ENCODE measurements at places on chromosomes 1 and 21. TPM values are rescaled to one million over a fixed set of nuclear protein-coding genes. Genes with fewer than 3 reads are reported as not detected.
A peak's percentile ranks its signal among the peaks of the same experiment; 100 is the strongest.

The SDC3 gene
- polyA plus RNA-seq = 13.7 TPM

The S100A6 gene
- 1,280 TPM for polyA plus RNA-seq

The ADAMTS4 gene
- 1.0 TPM for polyA plus RNA-seq

The SPRR2D gene
- not detected for polyA plus RNA-seq

The SH2D5 gene
- 3.6 TPM for polyA plus RNA-seq

The GRIK3 gene
- not detected for polyA plus RNA-seq

The ANGPTL3 gene
- polyA plus RNA-seq = not detected

The ARHGEF16 gene
- 0.21 TPM for polyA plus RNA-seq

The LINGO4 gene
- polyA plus RNA-seq = not detected

The RSPH1 gene
- 0.05 TPM for polyA plus RNA-seq

The KCNJ9 gene
- not detected for polyA plus RNA-seq

GRCh38 chr1:205983925-205984725 is 19.1 kb downstream of the RAB7B start:
- no peaks in the 10 kb centered on the region for H3K36me3 ChIP-seq
- no peak overlapping the region for H3K27ac ChIP-seq
- H3K27me3 ChIP-seq = no peaks in the 10 kb centered on the region
- DNase-seq = peak; percentile 62
- H3K4me1 ChIP-seq = no peaks in the 10 kb centered on the region
- no peak overlapping the region for H3K4me3 ChIP-seq

DNA sequence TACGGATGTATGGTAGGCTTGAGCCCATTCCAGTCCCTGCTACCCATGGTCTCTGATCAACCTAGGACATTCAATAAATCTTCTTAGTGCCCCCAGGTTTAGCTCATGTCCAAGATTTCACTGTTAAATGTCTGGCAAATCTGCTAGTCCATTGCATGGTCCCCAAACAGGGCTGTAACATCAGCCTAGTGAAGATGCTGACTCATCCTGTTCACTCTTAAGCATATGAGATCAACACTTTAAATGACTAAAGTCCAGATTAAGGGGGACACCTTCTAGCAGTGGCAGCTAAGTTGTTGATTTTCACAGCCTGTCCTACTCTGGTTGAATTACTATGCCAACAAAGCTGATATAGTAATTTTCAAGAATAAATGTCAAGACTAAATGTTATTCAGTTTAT is 46.5 kb upstream of the NUF2 start:
- no peaks in the 10 kb centered on the region for H3K27me3 ChIP-seq
- no peaks in the 10 kb centered on the region for H3K36me3 ChIP-seq
- peak; percentile 44 for DNase-seq
- no peak overlapping the region for H3K4me3 ChIP-seq
- no peaks in the 10 kb centered on the region for H3K4me1 ChIP-seq

DNA sequence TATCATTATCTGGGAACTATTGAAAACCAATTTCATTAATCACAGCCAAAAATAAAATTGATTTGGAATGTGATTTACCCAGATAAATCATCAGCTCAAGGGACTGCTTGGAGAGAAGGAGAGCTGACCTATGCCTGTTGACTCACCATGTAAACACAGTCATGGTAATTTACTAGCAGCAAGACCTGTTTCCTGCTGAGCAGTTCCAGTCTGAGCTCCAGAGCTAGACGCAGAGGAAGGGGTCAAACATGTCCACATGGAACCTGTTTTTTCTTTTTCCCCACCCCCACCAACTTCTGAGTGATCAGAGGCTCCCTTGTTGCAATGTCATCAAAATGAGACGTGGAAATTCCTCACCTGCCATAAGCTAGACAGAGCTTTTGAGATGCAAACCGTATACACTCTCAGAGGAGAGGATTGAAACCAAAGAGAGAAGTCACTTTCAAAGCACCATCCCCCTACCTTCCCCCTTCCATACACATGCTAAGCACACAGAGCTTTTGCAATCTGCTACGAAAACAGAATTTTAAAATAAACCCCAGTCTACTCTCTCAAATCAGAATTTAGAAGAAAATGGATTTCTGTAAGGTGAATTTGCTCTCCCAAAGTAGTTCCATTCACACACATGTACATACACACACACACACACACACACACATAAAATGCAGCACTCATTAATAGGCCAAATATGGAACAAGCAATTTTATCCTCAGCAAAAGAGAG is 55.9 kb upstream of the PTGFRN start:
- DNase-seq = peak; percentile 63
- H3K4me3 ChIP-seq = no peak overlapping the region
- H3K27me3 ChIP-seq = no peaks in the 10 kb centered on the region
- H3K27ac ChIP-seq = no peak overlapping the region
- peaks cover 5% of the 10 kb centered on the region for H3K4me1 ChIP-seq

DNA sequence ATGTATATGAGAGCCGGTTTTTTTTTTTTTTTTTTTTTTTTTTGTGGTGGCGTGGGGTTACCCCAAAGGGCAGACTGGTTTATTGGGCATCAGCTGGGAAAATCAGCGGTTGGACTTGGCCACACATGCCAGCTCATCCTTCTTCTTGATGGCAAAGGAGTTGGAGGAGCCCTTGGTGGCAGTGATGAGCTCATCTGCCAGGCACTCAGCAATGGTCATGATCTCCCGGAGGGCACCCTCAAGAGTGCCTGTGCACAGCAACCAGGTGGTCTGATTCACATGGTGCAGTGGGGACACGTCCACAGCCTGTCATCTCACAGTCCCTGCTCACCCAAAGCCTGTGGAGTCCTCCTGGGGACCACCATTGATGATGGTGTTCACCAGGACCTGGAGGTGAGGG is 62.0 kb downstream of the MRPS6 start:
- peaks cover 5% of the 10 kb centered on the region for H3K36me3 ChIP-seq
- H3K27me3 ChIP-seq = no peaks in the 10 kb centered on the region
- no peak for DNase-seq
- no peak overlapping the region for H3K4me3 ChIP-seq

- H3K4me1 ChIP-seq = peaks cover 8% of the 10 kb centered on the region
- H3K27me3 ChIP-seq = no peaks in the 10 kb centered on the region
- DNase-seq = no peak
- H3K4me3 ChIP-seq = no peak overlapping the region
- no peaks in the 10 kb centered on the region for H3K36me3 ChIP-seq
- no peak overlapping the region for H3K27ac ChIP-seq
Measured at GRCh38 chr1:67773462-67773861, 59.8 kb downstream of the GNG12 start.

GRCh38 chr1:65963156-65963888 is 170.6 kb downstream of the PDE4B start:
- H3K4me1 ChIP-seq = no peaks in the 10 kb centered on the region
- no peak for DNase-seq
- no peaks in the 10 kb centered on the region for H3K27me3 ChIP-seq
- H3K36me3 ChIP-seq = no peaks in the 10 kb centered on the region

DNA sequence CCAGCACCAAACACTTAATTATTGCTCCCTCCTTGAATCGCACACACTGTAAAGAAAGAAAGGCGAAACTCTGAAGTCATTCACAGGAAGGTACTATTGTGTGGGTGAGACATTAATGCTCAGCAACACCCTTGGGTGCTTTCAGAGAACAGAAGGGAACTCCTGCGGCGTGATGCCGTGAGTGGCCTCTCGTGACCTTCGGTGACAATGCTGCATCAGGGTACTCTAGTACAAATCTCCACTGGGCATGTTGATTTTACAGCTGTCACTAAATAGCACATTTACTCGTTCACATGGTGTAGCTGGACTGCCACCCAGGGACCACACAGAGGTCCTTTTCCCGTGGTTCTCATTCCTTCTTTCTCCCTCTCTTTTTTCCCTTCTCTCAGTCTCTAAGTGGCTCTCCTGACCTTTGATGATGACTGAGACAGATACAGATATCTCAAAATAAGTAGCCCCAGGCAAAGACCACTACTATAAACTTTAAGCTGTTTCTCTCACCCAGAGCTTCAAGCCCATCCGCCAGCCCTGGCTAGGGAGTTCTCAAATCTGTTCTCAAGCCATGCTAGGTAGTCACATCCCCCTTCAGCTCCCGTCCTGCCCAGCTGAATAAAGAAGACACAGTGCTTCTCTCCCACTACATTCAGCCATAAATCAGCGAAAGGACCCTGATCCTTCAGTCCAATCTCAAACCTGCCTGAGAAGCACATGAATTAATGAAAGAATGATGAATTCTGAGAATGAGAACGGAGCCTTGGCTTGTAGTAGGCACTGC is 223.4 kb upstream of the FMN2 start:
- H3K36me3 ChIP-seq = no peaks in the 10 kb centered on the region
- DNase-seq = no peak
- no peak overlapping the region for H3K4me3 ChIP-seq

DNA sequence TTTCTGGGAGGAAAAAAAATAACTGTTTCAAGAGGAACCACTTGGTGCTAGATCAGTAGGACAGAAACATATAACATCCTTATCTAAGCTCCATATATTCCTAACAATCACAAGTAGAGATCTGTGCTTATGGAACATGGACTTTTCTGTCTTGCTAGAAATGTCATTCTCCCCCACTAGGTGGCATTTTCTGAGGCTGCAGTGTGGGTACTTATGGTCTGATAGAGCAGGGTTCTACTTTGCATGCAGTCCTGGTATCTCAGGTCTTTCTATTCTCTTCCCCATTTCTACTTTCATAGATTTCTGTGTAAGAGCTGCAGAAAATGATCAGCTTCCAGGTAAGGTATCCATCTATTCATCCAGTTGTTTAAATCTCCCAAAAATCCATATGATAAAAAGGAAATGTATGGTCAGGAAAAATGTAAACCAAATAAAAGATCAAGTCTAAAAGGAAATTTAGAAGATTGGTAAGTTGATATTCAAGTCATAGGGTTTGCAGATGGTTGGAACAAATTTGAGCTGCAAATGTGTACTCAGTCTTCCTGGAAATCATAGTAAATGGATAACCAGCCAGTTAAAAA is 1.5 kb downstream of the ZNF684 start:
- no peak overlapping the region for H3K27ac ChIP-seq
- no peaks in the 10 kb centered on the region for H3K4me1 ChIP-seq
- no peaks in the 10 kb centered on the region for H3K36me3 ChIP-seq
- peak overlapping the region; percentile 86 for H3K4me3 ChIP-seq
- H3K27me3 ChIP-seq = no peaks in the 10 kb centered on the region

DNA sequence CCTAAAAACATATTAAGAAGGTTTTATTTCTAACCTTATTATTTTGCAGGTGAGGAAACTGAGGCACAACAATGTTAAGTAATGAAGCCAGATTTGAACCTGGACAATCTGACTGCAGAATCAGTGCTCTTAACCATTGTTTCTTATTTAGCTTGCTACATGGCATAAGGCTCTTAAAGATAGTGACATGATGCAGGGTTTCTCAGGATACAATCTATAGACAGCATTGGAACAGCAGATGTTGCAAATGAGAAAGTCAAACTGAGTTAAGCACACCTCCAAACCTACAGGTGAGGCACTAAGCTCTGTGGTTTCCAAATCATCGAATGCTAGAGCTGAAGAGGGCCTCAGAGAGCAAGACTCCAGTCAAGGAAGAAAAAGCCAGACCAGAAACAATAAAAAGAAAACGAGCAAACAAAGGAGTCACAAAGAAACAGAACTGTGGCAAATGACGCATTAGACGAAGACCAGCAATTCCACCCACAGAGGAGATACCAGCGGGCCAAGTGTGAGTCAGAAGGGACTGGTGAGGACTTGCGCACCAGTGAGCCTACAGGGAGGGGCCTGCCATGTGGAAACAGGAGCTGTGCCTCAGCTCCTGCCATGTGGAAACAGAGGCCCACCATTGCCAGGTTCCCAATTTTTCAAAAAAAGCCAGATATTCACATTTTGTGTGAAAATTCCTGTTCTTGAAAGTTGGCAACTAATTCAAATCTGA is 14.4 kb downstream of the CD58 start:
- H3K27ac ChIP-seq = no peak overlapping the region
- H3K36me3 ChIP-seq = no peaks in the 10 kb centered on the region
- H3K4me1 ChIP-seq = no peaks in the 10 kb centered on the region
- DNase-seq = peak; percentile 57
- H3K27me3 ChIP-seq = no peaks in the 10 kb centered on the region
- H3K4me3 ChIP-seq = no peak overlapping the region

GRCh38 chr1:231959225-231959884 is 332.8 kb downstream of the DISC1 start:
- DNase-seq = no peak
- no peaks in the 10 kb centered on the region for H3K4me1 ChIP-seq
- no peaks in the 10 kb centered on the region for H3K36me3 ChIP-seq

DNA sequence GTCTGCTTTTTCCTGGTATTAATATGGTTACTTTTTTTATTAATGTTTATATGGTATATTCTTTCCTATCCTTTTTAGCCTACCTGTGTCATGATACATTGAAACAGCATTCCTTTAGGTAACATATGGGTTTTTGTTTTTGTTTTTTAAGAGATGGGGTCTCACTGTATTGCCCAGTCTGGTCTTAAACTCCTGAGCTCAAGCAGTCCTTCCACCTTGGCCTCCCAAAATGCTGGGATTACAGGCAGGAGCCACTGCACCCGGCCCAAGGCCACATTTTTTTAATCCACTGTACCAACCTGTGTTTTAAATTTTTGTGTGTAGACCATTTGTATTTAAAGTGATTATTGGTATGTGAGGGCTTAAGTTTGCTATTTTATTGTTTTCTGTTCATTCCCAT is 43.1 kb downstream of the PKN2 start:
- peaks cover 12% of the 10 kb centered on the region for H3K4me1 ChIP-seq
- no peak overlapping the region for H3K27ac ChIP-seq
- no peaks in the 10 kb centered on the region for H3K36me3 ChIP-seq

DNA sequence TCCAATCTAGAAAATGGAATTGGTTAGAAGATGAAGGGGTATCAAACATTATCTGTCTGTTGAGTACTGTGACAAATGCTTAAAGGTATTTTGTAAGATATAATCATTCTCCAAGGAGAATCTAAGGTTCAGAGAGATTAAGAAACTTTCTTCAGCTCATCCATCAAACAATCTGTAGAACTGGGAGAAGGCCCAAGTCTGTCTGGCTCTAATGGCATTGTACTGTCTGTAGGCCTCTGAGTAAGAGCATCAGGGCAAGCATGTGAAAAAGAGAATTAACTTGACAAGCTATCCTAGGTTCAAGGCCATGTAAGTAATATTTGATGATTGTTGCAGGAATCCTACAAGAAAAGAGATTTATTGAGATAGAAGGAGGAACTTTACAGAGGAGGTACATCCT is 5.3 kb upstream of the FGGY start:
- H3K36me3 ChIP-seq = no peaks in the 10 kb centered on the region
- H3K4me1 ChIP-seq = peaks cover 2% of the 10 kb centered on the region
- H3K27ac ChIP-seq = no peak overlapping the region
- H3K27me3 ChIP-seq = no peaks in the 10 kb centered on the region
- no peak for DNase-seq
- no peak overlapping the region for H3K4me3 ChIP-seq

DNA sequence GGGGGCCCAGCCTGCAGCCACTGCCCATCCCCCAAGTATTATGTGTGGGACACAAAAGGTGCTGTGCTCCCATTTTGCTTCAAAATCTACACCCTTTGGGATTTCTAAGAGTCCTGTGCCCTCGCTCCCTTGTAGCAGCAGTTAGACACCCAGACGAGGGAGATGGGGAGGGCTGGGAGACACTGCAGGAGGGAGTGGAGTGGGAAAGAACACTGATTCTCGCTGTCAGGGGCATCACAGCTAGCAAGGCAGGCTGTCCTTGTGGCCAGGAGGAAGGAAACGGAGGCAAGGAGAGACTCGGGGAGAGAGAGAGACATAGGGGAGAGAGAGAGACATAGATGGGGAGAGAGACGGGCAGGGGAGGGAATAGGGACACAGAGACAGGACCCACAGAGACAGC is 38.5 kb downstream of the CSMD2 start:
- no peak overlapping the region for H3K4me3 ChIP-seq
- DNase-seq = no peak
- H3K36me3 ChIP-seq = no peaks in the 10 kb centered on the region
- H3K27me3 ChIP-seq = no peaks in the 10 kb centered on the region
- no peaks in the 10 kb centered on the region for H3K4me1 ChIP-seq
